ENCODE measurements at places on chromosomes 6 and 20. TPM values are rescaled to one million over a fixed set of nuclear protein-coding genes. Genes with fewer than 3 reads are reported as not detected.

DNA sequence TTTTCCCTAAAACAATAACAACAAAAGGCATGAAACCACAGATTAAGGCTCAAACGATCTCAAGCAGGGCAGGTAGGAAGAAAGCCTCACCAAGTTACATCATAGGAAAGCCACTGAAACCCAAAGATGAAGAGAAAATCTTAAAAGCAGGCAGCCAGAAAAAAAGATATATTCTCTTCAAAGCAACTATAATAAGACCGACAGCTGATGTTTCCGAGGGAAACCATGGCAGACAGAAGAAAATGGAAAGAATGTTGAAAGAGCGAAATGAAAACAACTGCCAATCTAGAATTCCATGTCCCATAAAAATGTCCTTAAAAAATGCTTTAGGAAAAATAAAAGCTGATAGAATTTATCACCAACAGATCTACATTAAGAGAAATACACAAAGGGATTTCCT is 161.5 kb upstream of the THBS2 start:
- no peaks in the 10 kb centered on the region for H3K27me3 ChIP-seq
- DNase-seq: no peak
- no peaks in the 10 kb centered on the region for H3K36me3 ChIP-seq
- H3K4me1 ChIP-seq: no peaks in the 10 kb centered on the region

GRCh38 chr6:108442770-108443520 is 117.8 kb upstream of the FOXO3 start:
- H3K27me3 ChIP-seq: no peaks in the 10 kb centered on the region
- H3K4me3 ChIP-seq: no peak overlapping the region
- no peak overlapping the region for H3K27ac ChIP-seq

DNA sequence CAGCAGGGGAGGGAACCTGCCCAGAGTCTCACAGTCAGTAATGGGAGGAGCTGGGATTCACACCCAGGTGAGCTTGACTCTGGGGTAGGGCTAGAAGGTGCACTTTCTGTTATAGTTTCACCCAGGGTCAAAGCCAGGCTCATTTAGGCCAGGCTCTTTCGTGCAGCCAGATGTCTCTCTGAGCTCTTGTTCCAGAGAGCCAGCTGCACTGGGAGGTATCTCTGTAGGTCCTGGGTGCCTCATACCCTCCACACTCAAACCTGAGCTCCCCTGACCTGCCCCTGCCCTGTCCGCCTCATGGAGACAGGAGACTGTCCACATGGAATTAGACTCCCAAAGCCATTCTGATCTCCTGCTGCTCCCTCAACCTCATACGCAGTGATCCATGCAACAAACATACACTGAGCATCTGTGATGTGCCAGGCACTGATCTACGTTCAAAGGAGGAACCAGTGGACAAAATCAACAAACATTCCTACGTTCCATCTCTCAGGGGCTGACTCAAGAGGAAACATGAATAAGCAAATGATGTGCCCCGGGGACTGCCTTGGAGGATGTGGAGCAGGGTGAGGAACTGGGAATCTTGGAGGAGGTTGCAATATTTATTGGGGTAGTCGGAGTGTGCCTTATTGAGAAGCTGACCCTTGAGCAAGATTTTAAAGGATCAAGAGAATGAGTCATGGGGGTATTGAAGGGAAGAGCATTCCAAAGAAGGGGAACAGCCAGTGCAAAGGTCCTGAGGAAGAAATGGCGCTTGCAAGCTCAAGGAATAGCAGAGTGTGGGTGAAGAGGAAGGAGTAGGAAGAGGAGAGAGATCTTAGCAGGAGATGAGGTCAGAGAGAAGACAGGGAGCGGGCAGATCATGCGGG is 71.3 kb upstream of the TOX2 start:
- no peaks in the 10 kb centered on the region for H3K4me1 ChIP-seq
- no peak for DNase-seq
- H3K36me3 ChIP-seq: no peaks in the 10 kb centered on the region

- no peak for DNase-seq
- H3K27me3 ChIP-seq: no peaks in the 10 kb centered on the region
- H3K27ac ChIP-seq: no peak overlapping the region
- H3K36me3 ChIP-seq: no peaks in the 10 kb centered on the region
- H3K4me3 ChIP-seq: no peak overlapping the region
Measured at GRCh38 chr6:167287513-167288048, 3.5 kb upstream of the UNC93A start.

DNA sequence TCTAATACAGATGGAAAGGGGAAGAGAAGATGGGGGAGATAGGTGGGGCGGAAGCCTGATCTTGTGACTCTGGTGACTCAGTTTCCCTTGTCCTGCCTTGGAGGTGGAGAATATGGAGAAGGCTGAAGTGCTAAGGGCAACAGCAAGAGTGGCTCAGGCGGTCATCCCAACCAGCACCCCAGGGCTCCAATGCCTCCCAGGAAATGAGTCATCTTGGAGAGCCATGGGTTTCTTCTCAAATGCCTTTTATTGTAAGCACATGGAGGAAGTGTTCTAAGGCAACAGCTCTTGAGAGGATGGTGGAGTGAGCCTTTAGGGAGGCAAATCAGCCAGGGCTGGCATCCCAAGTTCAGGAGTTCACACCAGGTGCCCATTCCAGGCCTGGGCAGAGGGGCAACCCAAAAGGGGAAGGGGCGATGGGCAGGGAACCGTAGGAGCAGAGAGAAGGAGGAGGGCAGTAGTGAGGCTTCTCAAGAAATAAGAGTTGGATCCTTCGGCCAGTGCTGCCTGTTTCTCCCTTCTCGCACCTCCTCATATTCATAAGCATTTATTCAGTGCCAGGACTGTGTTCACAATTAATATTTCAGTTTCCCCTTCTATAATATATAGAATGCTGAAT is 13.2 kb upstream of the AHCY start:
- H3K4me1 ChIP-seq: peaks cover 5% of the 10 kb centered on the region
- no peaks in the 10 kb centered on the region for H3K27me3 ChIP-seq
- H3K27ac ChIP-seq: no peak overlapping the region

GRCh38 chr20:47281376-47281775 is 75.1 kb downstream of the ZMYND8 start:
- no peaks in the 10 kb centered on the region for H3K36me3 ChIP-seq
- DNase-seq: no peak
- H3K4me3 ChIP-seq: no peak overlapping the region

DNA sequence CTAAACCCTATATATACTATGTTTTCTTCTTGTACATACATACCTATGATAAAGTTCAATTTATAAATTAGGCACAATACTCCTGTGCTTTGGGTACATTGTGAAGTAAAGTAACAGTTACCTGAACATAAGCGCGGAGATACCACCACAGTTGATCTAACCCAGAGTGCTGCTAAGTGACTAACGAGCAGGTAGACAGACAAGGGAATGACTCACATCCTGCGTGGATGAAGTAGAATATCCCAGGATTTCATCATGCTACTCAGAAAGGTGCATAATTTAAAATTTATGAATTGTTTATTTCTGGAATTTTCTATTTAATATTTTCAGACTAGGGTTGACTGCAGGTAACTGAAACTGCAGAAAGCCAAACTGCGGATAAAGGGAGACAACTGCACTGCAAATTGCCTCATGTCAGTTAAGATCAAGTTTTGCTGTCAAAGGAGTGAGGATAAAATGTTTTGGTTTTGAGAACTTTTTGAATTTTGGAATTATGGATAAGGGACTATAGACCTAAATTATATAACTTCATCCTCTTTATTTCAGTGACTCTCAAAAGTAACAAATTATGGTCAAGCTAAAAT is 14.4 kb downstream of the MKKS start:
- no peak overlapping the region for H3K4me3 ChIP-seq
- H3K27me3 ChIP-seq: no peaks in the 10 kb centered on the region
- H3K36me3 ChIP-seq: no peaks in the 10 kb centered on the region
- DNase-seq: no peak
- no peaks in the 10 kb centered on the region for H3K4me1 ChIP-seq

DNA sequence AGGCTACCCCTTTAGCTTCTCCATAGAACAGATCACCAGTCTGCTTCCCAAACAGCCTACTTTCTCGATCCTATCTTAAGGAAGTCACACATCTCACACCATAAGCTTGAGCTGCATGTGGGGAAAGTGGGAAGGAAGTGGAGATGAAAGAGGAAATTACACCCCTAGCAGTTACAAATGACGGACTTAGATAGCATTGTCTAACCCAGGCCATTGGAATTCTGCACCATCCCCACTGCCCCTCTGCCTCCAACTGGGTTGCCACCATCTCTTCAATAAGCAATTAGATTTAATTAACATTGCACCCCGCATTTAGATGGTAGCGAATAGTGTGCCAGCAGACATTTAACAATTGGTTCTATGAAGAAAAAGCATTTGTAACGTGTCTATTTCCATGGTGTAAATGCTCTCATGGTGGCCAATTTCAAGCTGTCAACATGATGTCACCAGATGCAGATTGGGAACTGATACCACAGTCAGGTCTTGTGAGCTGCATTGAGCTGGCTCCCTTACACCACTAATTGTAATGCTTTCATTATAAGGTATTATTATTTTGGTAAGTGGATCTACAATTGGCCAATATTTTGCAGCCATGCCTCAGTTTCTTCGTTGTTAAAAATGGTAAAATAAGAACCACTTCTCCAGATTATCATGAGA is 124.7 kb downstream of the CD24 start:
- H3K27me3 ChIP-seq: no peaks in the 10 kb centered on the region
- H3K36me3 ChIP-seq: no peaks in the 10 kb centered on the region
- no peak overlapping the region for H3K4me3 ChIP-seq

- no peaks in the 10 kb centered on the region for H3K4me1 ChIP-seq
- DNase-seq: no peak
- no peaks in the 10 kb centered on the region for H3K36me3 ChIP-seq
- H3K27ac ChIP-seq: no peak overlapping the region
Measured at GRCh38 chr6:130494729-130495128, 128.9 kb downstream of the TMEM200A start.

GRCh38 chr20:51258582-51259165 is 235.8 kb upstream of the KCNG1 start:
- no peak overlapping the region for H3K27ac ChIP-seq
- no peak for DNase-seq
- no peak overlapping the region for H3K4me3 ChIP-seq
- H3K27me3 ChIP-seq: no peaks in the 10 kb centered on the region

DNA sequence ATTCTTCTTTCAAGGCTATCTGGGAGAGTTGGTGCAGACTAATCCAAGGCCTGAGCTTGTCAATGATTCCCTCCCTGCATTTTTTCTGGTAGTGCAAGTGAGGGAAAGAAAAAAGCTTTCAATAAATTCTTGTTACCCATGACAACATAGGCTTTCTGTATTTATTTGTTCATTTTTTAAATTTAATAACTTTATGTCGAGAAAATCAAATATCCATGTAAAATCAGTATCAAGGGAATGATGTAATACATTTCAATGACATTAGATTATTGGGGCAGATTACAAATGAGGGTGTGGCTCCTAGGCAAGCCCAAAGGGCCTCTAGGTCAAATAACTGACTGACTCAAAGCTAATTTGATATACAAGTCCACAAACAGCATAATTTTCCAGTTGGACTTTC is 104.0 kb downstream of the GJA1 start:
- no peaks in the 10 kb centered on the region for H3K4me1 ChIP-seq
- no peaks in the 10 kb centered on the region for H3K36me3 ChIP-seq
- no peak overlapping the region for H3K27ac ChIP-seq
- no peak for DNase-seq

GRCh38 chr6:56664029-56664428 is 21.3 kb upstream of the DST start:
- no peak overlapping the region for H3K27ac ChIP-seq
- no peaks in the 10 kb centered on the region for H3K27me3 ChIP-seq
- H3K4me3 ChIP-seq: no peak overlapping the region
- no peak for DNase-seq
- peaks cover 2% of the 10 kb centered on the region for H3K4me1 ChIP-seq

GRCh38 chr6:100504786-100505737 is 40.3 kb upstream of the SIM1 start:
- H3K27ac ChIP-seq: no peak overlapping the region
- H3K36me3 ChIP-seq: no peaks in the 10 kb centered on the region
- no peaks in the 10 kb centered on the region for H3K4me1 ChIP-seq
- no peak overlapping the region for H3K4me3 ChIP-seq
- H3K27me3 ChIP-seq: no peaks in the 10 kb centered on the region

DNA sequence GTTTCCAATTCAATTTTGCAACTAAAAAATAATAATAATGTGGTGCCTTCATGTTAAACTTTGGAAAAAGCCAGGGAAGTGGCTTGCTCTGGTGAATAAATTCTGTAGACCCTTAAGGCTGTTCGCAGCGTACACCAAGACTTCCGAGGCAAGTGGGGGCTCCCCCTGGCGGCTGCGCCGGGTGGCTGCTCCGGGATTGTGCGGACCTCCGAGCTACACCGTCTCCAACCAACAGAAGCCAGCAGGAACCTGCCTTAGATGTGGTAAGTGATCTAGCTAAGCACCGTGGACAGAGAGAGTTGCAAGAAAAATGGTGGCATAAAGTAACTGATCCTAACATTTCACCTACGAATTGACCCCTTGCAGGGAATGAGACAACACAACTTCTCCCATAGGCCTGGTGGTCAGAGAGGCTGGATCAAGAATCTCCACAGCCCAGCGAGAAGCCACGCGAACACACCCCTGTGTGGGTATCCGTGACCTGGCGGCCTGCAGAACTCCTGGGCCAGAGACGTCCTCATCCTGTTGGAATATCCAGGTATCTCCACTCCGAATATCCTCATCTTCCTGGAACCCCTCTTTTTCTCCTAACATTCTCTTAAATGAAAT is 69.6 kb downstream of the TBXT start:
- peak; percentile 88 for DNase-seq
- H3K27me3 ChIP-seq: no peaks in the 10 kb centered on the region
- no peaks in the 10 kb centered on the region for H3K4me1 ChIP-seq

GRCh38 chr20:15154070-15154469 is 816.7 kb upstream of the FLRT3 start:
- H3K4me1 ChIP-seq: no peaks in the 10 kb centered on the region
- no peak overlapping the region for H3K4me3 ChIP-seq
- no peak overlapping the region for H3K27ac ChIP-seq
- no peaks in the 10 kb centered on the region for H3K36me3 ChIP-seq
- no peak for DNase-seq

GRCh38 chr20:58349570-58349969 is 39.5 kb upstream of the VAPB start:
- H3K27ac ChIP-seq: no peak overlapping the region
- no peak overlapping the region for H3K4me3 ChIP-seq
- H3K36me3 ChIP-seq: peaks cover 18% of the 10 kb centered on the region
- DNase-seq: no peak
- H3K27me3 ChIP-seq: no peaks in the 10 kb centered on the region

- peak overlapping the region; percentile 74 for H3K4me3 ChIP-seq
- peak; percentile 65 for DNase-seq
- no peaks in the 10 kb centered on the region for H3K27me3 ChIP-seq
Measured at GRCh38 chr6:33427585-33428223, 7.8 kb downstream of the SYNGAP1 start.

GRCh38 chr20:6692566-6693173 is 74.8 kb upstream of the BMP2 start:
- H3K27ac ChIP-seq: no peak overlapping the region
- no peaks in the 10 kb centered on the region for H3K27me3 ChIP-seq
- DNase-seq: no peak

Gene NOX3
- not detected for total RNA-seq

Gene NEURL2
- 27.5 TPM for total RNA-seq

Gene GRIK2
- 0.82 TPM for total RNA-seq

Gene DDAH2
- total RNA-seq: 98.9 TPM

Gene C20orf204
- total RNA-seq: 2.4 TPM

Gene PIM1
- 30.4 TPM for total RNA-seq

Gene SPATS1
- not detected for total RNA-seq

Gene FYN
- total RNA-seq: 52.4 TPM

Gene SMLR1
- total RNA-seq: 0.16 TPM

Gene CNKSR3
- total RNA-seq: 63.1 TPM
